ENCODE measurements at places on chromosomes 13 and 19.

DNA sequence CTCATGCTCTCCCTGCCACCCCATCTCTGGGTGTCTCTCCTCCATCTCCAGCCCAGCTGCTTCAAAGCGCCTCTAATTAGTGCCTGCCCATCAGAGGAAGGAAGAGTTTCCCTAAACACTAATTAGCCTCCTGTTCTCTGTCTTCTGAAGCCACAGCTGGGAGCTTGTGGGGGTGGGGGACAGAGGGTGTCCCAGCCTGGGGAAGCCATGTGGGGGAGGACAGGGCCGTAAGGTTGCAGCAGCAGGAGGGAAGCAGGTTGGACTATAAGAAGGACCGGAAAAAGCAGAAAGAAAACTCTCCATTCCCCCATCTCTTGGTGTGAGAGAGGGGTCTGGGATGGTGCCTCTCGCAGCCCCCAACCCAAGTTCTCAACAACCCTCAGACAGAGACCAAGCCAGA is 26.2 kb downstream of the SLC8A2 start:
- DNase-seq = no peak

- DNase-seq = no peak
These were observed 63.7 kb downstream of the SPATA13 start for GRCh38 chr13:24224232-24224680.

DNA sequence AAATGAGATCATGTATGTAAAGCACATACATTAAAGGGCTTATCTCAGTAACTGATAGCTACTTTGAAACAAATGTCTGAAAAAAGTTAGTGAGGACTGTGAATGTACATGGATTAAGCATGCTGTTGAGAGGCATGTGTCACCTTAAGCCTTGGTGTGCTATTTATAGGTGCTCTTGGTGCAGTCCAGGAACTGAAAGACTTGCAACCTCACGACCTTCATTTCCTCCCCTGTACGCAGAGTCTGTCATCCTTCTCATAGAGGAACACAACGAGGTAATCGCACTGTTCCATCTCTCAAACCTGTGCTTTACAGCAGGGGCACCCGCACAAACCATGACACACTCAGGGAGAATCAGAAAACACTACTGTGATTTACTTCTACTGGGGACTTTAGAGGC is 65.6 kb downstream of the UFM1 start:
- DNase-seq = no peak

- DNase-seq = peak; percentile 66
These were observed 122.1 kb downstream of the COG6 start for GRCh38 chr13:39777527-39778061.

DNA sequence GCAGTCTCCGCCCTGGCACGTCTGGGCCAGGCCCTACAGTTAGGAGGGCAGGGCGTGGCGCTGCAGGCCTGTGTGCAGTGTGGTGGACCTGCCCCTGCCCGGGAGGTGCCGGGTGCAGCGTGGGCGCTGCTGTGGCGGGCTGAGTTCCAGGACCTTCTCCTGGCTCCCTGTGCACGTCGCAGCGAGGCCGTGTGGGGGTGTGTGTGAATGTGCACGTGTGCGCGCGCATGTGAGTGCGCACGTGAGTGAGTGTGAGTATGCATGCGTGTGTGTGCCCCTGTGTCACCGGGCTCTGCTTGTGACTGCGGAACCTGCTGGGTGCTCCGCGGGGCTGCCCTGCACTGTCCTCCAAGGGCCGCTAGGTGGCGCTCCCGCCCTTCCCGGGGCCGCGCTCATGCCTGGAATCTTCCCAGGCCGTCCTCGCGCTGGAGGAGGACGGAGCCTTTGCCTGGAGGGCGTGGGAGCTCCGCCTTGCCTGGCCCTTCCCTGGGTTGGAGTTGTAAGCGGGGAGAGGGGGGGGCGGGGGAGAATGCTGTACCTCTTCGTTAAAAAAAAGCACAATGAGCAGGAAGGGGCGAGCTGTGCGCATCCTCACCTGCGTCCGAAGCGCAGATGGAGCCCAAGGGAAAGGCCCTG is 79.3 kb downstream of the KDM4B start:
- peak; percentile 93 for DNase-seq

GRCh38 chr13:64248371-64249065 is 2832.9 kb upstream of the PCDH20 start:
- no peak for DNase-seq

DNA sequence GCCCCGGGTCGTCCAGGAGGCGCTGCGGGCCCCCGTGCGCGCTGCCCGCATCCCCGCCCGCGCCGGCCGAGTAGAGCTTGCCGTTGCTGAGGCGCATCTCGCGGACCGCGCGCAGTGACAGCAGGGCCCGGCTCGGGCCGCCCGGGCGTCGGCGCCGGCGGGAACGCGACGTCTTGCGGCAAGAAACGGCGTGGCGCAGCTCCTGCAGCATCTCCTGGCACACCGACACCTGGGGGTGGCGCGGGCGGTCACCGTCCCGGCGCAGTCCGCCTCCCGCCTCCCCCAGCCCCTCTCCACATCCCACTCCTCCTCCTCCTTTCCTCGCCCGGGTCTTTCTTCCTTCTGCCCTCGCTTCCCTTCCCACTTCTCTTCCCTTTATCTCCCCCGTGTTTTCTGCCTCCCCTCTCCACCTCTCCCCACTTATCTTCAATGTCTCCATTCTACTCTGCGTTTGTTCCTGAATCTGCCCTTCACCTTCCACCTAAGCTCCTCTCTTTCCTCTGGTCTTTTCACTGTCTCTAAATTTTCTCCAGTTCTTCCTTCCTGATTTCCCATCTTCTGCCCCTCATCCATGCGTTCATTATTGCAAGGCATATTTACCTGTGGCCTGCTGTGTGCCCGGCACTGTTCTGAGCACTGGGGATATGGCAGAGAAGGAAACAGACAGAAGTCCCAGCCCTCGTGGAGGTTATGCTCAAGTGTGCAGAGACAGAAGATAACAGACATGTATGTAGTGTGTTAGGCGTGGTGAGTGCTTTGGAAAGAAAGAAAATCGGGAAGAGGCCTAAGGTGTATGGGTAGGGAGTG is 5.2 kb upstream of the ATP1A3 start:
- DNase-seq = peak; percentile 40

GRCh38 chr13:98108341-98108740 is 34.6 kb upstream of the FARP1 start:
- peak; percentile 52 for DNase-seq

- no peak for DNase-seq
These were observed 25.9 kb upstream of the ABCC4 start for GRCh38 chr13:95327190-95327589.

- DNase-seq = peak; percentile 6
These were observed 34.6 kb upstream of the ONECUT3 start for GRCh38 chr19:1718420-1719291.

- no peak for DNase-seq
These were observed 16.1 kb upstream of the TPT1 start for GRCh38 chr13:45356966-45357672.

GRCh38 chr13:37100731-37101130 is 4.7 kb downstream of the CSNK1A1L start:
- no peak for DNase-seq

DNA sequence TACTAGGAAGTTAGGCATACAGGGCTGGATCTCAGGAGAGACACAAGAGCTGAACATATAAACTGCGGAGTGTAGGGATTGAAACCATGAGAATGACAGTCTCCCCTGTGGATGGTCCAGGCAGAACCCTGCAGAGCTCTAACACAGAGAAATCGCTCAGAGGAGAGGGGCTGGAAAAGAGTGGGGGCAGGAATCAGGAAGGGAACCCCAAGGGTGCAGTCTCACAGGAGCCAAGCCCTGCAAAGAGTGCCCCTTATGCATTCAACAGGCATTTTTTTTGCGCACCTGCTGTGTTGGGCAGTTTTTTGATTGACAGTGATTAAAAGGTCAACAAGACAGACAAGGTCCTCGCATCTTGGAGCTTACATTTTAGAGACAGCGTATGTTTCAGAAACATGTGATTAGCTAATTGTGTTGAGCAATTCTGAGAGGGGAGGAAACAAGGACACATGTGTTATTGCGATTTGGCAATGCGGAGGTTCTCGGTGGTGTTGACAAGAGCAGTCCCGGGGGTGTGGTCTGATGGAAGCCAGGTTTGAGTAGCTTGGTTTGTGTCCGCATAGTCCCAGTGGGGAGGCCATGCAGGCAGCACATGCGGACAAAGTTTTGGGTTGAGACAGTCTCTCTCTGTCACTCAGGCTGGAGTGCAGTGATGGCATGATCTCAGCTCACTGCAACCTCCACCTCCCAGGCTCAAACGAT is 182.6 kb upstream of the IRS2 start:
- DNase-seq = peak; percentile 25

DNA sequence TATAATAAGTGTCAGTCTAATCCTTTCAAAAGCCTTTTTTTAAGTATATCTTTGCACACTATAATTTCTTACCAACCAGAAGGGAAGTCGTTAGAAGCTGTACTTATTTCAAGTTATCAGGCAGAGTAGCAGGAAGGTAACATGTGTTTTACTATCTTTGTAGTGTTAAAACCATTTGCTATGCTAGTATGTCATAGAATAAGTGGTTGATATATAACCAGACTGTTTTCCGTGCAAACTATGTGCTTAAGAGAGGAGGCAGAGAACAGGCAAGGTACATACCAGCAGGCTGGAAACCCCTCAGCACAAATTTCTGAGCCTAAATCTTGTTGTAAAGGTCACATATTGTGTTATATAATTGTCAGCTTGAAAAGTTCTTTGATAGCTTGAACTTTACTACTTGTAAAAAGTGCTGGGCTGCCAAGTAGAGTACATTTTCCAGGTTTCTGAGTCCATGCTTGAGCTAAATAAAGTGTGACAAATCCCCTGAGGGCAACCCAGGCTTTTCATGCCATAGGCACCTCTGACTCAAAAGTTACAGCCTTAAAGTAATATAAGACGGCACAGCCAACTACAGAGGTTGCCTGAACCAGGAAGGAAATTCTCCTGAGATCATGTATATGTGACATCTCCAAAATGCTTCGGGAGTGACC is 1297.4 kb downstream of the PCDH9 start:
- no peak for DNase-seq

DNA sequence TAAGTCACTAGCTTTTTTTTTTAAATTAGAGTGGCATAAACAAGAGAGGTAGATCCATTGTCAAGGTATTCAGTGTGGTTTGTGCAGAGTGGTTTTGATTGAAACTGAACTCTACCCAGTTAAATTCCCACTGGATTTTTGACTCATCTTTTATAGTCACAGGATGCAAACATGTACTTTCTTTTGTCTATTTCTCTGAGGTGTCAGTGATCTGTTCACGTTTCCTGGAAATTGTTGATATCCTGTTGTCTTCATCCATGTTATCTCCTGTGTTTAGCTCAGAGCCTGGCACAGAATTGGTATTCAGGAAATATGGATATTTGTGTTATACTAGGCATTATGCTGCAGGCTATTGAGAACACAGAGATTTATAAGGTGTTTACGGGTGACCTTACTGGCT is 119.7 kb downstream of the PCCA start:
- DNase-seq = no peak

All from AG20443 (cell line).